CD8-positive, alpha-beta T cell (primary cell): ENCODE measurements at places on chromosomes 12 and 14.

GRCh38 chr12:34399631-34400410, 377.5 kb downstream of the ALG10 start:
- peak; percentile 4 for DNase-seq

- DNase-seq = no peak
These were observed 13.5 kb downstream of the SRGAP1 start for GRCh38 chr12:63857771-63858670.

GRCh38 chr14:85556267-85556666, 26.3 kb downstream of the FLRT2 start:
- DNase-seq = no peak

DNA sequence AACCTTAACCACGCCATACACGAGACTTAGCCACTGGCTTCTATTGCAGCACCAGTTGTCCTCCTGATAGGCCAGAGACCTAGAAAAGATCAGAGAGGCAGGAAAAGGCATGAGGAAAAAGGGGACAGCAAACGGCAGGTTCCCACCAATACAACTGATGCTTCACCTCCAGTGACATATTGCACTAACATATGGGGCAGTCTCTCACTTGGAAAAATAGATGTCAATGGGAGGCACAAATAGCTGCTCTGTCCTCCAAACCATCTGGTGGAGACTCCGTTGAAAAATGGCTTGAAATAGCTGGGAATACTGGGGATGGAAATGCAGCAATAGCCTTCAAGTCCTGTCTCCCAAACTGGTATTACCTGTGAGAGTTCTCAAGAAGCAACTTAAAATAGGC, 20.3 kb downstream of the SLC8A3 start:
- no peak for DNase-seq

DNA sequence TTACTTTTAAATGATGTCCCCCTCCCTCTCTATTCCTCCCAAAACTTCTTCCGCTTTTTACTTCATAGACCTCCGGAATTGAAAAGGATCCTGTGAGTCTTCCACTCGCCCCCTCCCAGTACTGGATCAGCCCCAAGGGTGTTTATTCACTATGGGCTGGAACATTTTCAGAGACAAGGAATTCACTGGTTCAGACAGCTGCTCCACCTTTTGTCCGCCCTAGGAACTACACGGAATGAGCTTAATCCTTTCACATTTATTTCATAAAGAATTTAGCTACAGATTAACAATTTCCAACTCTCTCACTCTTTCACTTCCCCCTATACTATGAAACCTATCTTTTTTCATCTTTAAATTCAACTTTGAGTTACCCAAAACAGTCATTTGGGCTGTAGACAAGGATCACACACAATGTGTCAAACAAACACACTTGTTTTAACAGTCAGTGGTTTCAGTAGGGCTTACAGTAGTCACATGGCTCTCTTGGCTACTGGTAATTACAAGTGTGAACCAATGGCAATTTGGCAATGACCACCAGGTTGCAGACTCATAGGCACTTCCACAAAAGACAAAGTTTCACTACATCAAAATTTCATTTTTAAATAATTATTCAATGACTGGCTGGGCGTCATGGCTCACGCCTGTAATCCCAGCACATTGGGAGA, 20.6 kb downstream of the CNIH1 start:
- no peak for DNase-seq

DNA sequence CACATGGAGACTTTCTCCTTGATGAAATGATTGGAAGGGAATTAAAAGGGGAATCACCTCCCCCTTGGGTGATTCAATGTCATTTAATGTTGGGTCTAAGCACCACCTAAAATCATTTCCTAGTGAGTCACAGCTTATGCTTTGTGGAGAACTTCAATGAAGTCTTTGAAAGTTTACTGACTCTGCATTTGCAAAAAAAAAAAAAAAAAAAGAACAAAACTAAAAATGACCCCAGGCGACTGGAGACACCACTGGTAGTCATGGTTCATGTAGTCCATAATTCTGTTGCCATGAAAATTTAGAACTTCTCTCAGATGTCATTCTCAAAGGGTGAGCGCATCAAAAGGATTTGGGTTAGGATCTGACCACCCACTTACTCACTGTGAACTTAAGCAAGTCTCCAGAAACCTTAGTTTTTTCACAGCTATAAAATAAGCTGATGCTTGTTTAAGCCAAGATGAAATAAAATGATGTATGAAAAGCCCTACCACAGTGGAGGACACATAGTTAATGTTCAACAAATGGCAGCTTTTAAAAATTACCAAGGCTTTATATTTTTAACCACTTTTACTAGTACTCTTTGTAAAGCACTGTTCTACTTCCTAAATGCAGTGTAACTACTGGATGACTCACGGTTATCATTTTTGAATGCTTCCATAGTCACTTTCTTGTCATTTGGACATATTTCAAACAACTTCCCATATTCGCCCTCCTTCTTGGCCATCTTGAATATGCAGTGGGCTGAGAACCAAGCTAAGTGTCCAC, 18.1 kb upstream of the KSR2 start:
- DNase-seq = no peak

- DNase-seq = no peak
These were observed 798 bp downstream of the CCDC198 start for GRCh38 chr14:57492859-57493258.

GRCh38 chr14:21066882-21067502, 3.1 kb upstream of the ARHGEF40 start:
- no peak for DNase-seq

DNA sequence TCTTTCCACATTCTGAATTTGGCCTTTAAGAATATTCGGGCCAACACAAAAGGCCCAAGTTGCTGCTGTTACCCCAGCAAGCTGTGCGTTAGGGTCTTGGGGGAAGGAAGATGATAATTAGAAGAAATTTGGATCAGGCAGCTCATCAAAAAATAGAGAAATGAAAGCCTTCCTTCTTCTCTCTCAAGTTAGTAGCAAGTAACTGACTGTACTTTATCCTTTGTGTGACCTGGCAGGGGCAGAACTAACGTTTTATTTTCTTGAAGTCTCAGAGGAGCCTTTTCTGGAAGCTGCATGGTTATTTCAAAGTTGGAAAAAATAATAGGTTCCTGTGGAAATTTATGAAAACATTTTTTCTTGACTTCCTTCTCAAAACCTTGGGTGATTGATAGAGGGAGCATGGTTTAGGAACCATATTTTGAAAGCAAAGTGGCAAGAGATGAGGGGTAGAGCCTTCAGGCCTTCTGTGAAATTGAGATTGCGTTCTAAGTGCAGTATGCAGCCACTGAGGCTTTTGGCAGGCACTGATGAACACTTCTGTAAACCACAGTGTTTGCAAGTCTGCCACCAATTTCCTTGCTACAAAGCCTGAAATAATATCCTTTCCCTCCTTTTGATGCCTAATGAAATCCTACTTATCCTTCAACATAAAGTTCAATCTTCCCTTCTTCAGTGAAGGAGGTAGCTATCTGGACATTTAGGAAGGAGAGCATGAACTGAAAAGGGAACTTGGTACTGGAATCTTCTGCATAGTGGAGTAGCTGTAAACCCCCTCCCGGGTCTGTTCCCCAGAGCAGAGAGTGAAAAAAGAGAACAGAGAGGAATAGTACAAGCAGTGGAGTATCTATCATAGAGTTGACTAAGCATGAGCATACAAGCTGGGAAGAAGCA, 123.2 kb downstream of the FGD4 start:
- DNase-seq = no peak

GRCh38 chr12:50986966-50987737, 34.8 kb downstream of the HIGD1C start:
- peak; percentile 31 for DNase-seq

DNA sequence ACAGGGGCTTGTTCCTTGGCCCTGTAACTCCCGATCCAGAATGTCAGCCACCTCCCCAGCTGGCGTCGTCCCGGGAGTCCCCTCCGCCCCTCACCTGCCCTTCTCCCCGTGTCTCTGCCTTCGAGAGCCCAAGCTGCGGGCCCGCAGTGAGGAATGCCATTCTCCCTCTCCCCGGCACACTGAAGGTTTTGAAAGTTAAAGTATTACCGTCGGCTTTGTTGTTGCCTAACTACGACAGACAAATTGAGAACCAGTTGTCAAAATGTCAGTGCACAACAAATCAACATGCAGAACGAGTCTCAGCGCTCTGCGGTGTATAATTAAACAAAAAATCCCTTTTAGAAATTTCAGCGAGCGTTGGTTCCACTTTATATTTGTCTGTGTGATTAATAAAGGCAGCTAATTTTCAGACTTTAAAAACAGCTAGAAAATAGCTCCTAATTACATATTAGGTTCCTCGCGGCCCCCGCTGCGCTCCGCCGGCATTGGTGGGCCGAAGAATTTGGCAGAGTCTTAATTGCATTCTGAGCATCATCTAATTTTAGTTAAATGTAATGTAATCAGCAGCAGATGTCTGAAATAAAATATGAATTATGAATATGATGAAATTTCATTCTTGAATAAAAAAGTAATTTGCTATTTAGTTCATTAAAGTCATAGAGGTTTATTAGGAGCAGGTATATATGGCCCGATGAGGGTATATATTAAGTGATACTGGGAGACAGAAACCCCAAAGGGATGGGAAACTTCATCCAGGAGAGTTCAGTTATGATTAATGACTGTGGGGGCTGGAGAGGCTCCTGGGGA, 40.3 kb downstream of the MVK start:
- DNase-seq = no peak

DNA sequence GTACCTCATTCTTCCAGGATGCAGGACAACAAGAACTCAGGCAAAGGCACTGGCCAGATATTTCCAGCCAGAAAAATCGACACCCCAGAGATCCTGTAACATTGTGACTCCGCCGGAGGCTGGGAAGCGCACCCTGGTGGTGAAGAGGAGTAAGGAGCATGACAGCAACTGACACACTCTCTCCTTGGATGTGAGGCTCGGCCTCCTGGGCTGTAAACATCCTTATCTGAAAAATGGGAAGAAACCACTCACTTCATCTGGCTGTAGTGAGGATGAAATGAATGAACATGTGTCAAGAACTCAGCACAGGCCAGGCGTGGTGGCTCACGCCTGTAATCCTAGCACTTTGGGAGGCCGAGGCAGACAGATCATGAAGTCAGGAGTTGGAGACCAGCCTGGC, 27.5 kb downstream of the TCHP start:
- DNase-seq = peak; percentile 62

DNA sequence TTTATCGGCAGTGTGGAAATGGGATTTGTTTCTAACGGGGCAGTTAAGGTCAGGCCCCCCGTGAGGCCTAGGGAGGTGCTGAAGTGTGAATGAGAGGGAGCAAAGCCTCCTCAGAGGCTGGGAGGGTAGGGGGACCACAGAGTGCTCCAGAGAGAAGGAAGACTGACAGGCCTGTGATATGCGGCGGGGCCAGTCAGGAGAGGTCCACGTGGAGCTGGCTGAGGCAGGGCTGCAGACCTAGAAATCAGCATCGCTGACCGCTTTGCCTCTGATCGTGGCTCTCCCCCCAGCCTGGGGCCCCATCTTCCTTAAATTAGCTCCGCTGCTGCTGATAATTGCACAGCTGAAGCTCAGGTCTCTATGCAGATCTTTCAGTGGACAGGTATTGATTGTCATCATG, 240.8 kb upstream of the PWP1 start:
- DNase-seq = no peak

DNA sequence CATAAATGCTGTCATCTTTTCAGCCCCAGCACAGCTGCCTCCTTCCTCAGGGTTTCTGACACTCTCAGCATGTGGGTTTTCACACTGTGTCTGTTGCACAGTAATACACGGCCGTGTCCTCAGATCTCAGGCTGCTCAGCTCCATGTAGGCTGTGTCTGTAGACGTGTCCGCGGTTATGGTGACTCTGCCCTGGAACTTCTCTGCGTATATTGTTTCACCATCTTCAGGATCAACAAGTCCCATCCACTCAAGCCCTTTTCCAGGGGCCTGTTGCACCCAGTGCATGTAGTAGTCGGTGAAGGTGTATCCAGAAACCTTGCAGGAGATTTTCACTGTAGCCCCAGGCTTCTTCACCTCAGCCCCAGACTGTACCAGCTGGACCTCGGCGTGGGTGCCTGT, 1210.6 kb downstream of the TMEM121 start:
- peak; percentile 69 for DNase-seq

- no peak for DNase-seq
These were observed 42.9 kb downstream of the WNK1 start for GRCh38 chr12:795305-795704.

- no peak for DNase-seq
These were observed 214.8 kb upstream of the ATXN7L3B start for GRCh38 chr12:74322792-74323191.

GRCh38 chr14:78316052-78316451, 145.9 kb downstream of the NRXN3 start:
- no peak for DNase-seq

DNA sequence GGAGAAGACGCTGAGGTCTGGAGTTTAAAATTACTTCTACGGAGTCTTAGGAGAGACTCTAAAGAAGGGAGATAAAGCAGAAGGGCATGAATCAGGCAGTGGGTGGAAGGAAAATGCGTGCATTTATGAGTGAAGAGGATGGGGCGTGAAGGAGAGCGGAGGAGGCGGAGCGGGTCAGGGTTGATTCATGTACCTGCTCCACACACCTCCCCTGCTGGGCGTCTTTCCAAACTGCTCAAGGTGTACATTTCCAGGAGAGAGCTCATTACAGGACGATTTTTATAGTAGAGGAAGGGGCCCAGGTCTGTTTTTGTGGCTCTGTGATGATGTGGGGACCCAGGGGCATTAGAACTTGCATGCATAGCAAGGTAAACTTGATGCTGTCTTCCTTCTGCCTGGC, 65.0 kb upstream of the ASPG start:
- no peak for DNase-seq

DNA sequence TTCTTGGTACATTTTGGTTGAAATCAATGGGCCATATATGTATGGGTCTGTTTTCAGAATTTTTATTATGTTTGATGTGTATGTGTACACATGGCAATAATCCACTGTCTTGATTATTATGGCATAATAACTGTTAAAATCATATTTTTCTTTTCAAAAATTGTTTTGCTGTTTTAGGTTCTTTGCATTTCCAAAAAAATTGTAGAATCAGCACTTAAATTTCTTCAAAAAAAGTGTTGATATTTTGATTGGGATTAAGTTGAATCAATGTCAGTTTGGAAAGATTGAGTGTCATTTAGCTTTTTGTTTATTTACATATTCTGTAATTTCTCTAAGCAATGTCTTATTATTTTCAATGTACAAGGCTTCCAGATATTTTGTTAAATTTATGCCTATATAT, 154.1 kb downstream of the SLC5A8 start:
- DNase-seq = no peak

GRCh38 chr14:91310606-91311283, 66.2 kb upstream of the GPR68 start:
- DNase-seq = peak; percentile 14

GRCh38 chr14:65631040-65631439, 218.5 kb downstream of the FUT8 start:
- no peak for DNase-seq
